Stimulated activated CD4-positive, alpha-beta T cell treated with anti-CD3 and anti-CD28 coated beads, TNF-alpha, amount 100 ng/mL, for 24 hours (primary cell): ENCODE measurements at places on chromosomes 1 and 21.

DNA sequence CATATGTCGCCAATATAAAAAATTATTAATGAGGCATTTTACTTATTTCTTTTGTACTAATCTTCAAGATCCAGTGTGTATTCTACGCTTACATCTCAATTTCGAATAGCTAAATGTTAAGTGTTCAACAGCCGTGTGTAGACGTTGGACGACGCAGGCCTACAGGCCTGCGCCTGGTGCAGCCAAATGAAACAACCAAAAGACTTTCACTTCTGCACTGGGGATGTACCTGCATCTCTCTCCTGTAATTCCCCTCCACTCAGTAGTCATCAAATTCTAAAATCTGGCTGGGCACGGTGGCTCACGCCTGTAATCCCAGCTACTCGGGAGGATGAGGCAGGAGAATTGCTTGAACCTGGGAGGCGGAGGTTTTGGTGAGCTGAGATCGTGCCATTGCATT lies 76.8 kb upstream of the HNRNPU start:
- DNase-seq = no peak

- no peak for DNase-seq
These were observed 10.1 kb upstream of the GNG12 start for GRCh38 chr1:67843331-67843730.

DNA sequence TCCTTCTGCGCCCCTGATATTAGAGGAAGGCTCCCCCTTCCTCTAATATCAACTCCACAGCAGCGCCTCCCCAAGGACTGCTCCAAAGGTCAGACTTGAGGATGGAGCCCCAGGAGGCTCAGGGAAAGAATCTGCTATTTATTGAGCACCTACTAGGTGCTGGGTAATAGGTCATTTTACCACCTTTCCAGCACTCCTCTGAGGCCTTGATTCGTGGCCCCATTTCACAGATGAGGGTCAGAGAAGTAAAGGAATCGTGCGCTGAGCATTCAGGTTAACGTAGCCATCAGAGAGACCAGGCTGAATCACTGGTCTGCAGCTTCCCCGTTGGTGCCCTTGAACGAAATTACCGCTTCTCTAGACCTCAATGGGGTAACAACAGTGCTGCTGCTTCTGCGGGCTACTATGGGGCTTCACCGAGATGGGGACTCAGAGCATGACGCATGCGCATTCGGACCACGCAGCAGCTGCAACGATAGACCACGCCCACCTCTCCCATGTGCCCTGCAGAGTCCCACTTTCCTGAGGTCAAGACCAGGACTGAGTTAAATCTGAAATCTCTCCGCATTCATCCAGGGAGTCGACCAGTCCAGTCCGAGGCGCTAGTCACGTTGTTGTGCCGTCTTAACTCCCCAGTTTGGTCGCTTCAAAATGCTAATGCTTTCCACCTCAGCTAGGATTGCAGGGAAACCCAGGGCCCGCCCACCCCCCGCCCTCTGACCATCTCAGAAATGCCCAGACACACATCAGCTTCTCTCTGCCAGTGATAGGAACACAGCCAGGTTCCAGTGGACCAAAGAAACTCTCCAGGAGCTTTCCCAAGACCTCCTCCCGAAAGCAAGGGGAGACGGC lies 12.9 kb downstream of the CAMK2N1 start:
- DNase-seq = no peak

- no peak for DNase-seq
These were observed 62.8 kb upstream of the ZBTB40 start for GRCh38 chr1:22388671-22389450.
